ENCODE measurements at places on chromosomes 4 and X.

DNA sequence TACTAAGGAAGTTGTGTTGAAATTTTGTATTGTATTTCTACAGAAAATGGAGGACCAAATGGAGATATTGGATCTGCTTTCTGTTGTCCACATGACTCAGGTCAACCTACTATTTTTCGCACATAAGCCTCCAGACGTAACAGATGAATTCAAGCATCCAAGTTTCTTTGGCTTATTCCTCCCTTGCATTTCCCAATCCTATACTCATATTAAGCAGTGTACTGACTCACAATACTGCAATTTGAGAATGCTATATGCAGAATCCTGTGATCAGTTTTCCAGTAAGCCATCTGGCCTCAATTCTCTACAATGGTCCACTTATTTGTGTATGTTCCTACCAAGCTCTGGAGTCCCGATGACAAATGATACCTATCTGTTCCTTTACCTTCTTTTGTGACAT, 75.7 kb downstream of the ASB9 start:
- DNase-seq: no peak

DNA sequence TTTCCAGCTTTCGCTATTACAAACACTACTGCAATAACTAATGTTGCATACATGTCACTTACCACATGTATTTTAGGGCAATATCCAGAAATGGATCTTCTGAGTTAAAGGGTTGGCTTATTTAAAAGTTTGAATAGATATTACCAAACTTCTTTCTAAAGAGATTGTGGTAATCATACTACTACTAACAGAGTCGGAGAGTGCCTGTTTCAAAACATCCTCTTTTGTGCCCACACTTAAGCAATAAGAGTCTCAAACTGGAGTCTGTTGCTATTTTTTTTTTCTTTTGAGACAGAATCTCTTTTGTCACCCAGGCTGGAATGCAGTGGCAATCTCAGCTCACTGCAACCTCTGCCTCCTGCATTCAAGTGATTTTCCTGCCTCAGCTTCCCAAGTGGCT, 35.8 kb downstream of the FGFBP1 start:
- no peak for DNase-seq

GRCh38 chr4:85955620-85956292, 404.1 kb downstream of the MAPK10 start:
- DNase-seq: no peak

- DNase-seq: no peak
Measured at GRCh38 chr4:155877971-155878370, 11.9 kb upstream of the ASIC5 start.

DNA sequence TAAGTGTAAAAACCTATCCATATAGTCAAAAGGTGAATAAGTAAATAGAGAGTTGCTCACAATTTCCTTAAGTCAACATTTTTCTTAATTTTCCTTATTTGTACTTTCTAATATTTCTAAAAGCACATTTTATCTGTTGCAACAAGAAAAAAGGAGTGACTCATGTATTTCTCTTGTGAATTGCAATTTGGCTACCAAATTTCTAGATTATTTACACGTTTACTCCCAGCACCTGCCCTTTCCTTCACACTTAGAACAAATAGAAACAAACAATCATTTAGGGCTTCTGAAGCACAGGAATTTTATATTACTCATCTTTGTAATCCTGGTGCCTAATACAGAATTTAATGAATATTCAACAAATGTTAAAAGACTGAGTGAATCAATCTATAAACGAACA, 22.2 kb downstream of the BTC start:
- no peak for DNase-seq

DNA sequence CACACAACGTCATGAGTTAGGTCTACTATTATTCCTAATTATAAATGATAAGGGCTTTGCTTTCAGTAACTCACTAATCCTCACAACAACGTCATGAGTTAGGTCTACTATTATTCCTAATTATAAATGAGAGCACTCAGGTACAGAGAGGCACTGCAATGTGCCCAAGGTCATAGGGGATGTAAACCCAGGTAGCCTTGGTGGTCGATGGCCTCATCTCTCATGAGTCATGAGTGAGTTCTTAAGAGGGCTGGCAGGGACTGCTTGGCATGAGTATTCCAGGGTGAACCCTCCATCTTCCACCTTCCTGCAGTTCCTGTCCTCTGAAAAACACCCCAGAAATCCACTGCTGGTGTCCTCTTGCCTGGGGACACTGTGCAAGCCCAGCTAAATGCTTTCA, 317.1 kb downstream of the STK32B start:
- no peak for DNase-seq

DNA sequence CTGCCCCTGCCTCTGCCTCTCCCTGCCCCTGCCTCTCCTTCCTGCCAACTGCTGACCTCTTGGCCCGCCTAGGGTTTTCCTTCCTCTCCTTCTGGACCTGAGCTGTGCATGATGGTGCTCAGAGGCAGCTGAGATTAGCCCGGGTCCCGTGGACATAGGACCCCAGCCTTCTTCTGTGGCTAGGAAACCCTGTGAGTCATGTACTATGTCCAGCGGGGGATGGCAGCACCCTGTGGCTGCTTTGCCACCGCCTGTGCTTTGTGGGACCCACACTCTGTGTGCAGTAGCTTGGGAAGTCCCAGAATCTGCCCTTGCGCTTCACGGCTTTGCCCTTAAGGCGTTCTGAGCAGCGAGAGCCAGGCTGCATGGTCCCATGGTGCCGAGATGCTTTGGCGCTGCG, 105.5 kb upstream of the PSAPL1 start:
- DNase-seq: no peak

DNA sequence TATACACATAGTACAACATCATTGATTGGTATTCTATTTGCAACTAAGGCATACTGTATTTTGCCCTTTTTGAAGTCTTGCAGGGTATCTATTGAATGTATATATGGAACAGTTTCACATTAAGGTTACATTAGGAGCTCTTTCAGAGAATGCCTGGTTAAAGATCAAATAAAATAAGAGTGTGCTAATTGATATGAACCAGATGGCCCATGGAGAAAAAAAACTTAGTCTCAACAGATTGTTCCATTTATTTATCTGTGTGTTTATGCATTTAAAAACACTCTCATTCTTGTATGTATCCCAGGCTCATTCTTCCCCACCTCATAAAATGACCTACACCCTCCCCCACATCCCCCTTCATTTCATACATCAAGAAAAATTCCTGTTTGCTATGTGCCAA, 35.2 kb upstream of the GRIA2 start:
- no peak for DNase-seq

GRCh38 chr4:11912886-11913285, 484.2 kb upstream of the HS3ST1 start:
- no peak for DNase-seq

DNA sequence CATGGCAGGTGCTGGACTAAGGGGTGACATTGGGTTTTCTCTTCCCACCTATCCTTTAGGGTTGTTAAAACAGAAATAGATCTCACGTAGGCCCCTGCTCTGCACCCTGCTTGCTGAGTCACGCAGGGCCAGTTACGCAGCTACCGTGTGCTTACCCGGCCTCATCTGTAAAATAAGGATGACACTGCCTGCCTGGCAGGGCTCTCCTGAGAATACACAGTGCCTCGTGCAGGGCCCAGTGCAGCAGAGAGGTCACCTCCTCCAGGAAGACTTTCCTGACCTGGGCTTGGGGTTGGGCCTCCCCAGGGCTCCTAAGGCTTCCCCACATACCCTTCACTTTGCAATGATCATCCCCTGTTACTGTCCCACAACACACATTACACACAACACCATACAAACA, 33.6 kb upstream of the JAKMIP1 start:
- DNase-seq: no peak

DNA sequence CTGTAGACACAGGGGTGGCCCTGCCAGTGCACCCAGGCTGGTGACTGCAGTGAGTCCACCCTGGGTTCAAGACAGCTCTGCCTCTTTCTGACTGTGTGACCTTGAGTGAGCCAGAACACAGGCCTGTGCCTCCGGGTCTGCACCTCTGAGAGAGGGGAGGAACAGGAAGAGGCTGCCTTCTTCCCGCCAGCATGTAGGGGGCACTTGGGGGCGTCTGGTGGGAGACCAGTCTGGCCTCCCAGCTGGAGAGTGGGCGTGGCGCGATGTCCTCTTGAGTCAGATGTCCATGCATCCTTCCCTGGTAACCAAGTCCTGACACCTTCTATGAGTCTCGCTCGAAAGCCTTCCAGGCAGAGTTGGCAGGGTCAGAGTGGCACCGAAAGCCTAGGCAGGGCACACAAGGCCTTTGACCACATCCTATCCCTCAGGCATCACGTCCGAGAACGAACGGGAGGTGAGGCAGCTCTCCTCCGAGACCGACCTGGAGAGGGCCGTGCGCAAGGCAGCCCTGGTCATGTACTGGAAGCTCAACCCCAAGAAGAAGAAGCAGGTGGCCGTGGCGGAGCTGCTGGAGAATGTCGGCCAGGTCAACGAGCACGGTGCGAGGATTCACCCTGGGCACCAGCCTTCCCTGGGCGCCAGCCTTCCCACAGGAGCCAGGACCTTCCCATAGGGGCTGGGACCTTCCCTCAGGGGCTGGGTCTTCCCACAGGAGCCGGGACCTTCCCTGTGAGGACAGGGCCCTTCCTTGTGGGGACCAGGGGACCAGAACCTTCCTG, 21.3 kb downstream of the WFS1 start:
- DNase-seq: no peak

- DNase-seq: no peak
Measured at GRCh38 chr4:65340382-65341109, 329.7 kb downstream of the EPHA5 start.

Data from cerebellar nuclear complex (tissue), 1 donor.